ENCODE measurements at places on chromosomes 4 and X.

- no peak for DNase-seq
These were observed 148.7 kb downstream of the RELL1 start for GRCh38 chr4:37537484-37537883.

DNA sequence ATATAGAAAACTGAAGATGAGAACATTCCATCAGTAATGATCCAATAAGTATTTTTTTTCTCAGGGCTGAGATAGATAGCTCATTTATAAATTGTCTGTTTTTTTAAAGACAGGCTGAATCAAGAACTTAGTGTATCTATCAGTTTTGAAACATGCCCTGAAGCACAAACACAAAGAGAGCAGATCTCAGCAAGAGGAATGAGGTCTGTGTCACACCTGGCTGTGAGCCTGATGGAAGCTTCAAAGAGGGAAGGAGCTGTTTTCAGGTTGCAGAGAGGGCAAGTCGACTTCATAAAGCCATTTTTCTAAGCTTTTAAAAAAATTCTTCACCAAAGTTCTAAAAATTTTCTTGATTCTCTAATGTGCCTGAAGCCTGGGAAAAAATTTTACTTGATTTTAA, 434.9 kb downstream of the PDGFC start:
- DNase-seq, result no peak

DNA sequence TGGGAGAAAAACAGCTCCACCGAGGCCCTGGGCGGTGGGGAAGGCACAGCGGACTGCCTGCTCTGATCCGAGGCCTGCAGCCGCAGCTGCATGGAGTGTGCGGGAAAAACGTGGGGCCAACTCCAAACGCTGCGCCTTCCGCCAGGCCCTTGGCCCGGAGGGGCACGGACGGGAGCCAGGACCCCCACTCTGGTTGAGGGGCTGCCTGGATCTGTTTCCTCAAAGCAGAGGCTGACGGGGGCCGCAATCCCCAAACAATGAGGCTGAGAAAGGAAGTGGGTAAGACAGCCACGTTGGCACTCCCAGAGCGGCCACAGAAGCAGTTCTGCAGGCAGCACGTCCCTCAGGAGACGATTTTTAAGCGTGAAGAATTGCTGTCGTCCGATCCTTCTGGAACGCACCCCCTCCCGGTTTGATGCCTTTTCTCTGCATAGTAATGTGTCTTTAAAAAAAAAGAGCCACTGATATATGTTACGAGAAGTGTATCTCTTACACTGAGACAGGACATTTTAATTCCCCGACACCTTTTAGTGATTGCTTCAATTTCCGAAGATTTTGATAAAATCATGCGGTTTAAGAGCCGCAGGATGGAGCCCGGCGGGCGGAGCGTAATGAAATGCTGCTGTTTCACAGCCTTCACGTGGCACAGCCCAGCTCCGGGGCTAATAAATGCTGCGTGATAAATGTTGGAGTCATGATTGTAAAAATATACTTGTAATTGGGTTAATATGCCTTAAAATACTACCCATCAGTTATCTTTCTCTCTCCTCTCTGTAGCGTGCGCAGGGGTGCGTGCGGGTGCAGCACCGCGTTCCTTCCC, 85.7 kb downstream of the FAM53A start:
- no peak for DNase-seq

DNA sequence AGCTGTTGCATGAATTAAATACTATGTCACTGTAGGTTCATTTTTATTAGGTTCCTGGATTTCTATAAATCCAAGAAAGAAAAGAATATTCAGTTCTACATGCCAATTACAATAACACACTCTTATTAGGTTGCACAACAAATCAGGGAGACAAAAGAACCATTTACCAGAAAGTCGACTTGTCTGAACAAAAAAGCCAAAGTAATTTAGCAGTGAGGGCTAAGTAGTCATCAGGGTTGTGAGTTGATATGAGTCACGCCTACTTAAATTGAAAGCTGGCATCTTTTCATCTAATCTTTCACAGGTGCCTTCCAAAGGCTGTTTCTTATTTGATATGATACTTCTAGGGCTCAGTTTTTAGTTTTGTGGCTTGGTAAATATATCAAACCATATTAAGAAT, 25.4 kb upstream of the GNRHR start:
- DNase-seq, result no peak

- DNase-seq, result no peak
These were observed at the start of gene SH2D1A for GRCh38 chrX:124346117-124346876. TSS of gene SH2D1A (plus strand) at chrX:124346563. CDS start at chrX:124346643, 80 bp downstream.

- no peak for DNase-seq
These were observed 63.9 kb downstream of the FGFBP1 start for GRCh38 chr4:15874671-15875070.

DNA sequence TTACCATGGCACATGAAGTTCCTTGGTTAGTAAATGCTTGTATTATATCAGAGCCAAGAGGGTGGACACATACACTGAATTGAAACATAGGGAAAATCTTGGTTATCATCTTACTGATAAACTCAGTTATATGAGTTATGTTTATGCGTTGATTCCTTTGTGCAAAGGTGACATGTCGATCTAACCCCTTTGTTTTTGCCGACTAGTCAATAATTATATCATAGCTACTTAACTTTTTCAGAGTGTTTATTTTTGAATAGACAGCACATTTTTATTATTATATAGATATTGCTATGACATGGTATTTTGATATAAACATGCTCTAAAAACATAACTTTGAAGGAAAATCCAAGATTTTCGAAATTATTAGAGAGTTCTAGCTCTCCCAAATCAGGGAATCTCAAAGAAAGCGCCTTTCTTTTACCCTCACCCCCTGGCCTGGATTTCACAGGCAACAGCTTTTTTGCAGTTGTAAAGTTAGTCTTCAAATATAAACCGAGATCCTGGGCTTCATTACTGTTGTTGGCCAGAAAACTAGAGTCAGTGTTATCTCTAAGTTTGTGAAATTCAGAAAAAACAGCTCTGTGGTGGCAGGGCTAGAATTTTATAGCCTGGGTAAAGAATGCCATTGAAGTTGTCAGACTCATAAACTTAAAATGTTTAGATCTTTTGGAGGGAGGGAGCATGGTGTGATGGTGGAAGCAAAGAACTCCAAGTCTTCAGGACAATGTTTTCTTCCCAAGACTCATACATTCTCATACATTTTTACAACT, 45.8 kb upstream of the PITX2 start:
- DNase-seq, result no peak

DNA sequence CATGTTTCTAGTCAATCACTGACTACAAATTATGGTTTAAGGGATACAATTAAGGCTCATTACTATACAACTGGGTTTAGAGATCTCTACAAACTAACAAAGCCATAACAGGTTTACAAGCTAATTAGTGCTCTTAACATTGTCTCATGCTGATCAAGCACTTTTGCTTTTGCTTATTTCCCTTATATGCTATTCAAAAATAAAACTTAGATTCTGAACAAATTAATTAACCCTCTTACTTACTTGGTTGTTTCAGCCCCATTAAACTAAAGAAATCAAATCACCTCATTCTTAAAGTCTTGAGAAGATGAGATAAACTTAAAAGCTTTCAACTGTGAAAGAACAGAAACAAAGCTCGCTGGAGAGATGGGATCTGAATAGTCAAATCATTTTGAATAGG, 2024.5 kb upstream of the ADGRL3 start:
- DNase-seq, result no peak

GRCh38 chr4:107736037-107736436, 16.0 kb upstream of the PAPSS1 start:
- DNase-seq, result no peak

GRCh38 chr4:187550256-187550950, 445.2 kb upstream of the ZFP42 start:
- DNase-seq, result no peak

- DNase-seq, result no peak
These were observed 134.9 kb upstream of the VEGFC start for GRCh38 chr4:176927664-176928063.

GRCh38 chr4:102828497-102828808, 1.1 kb upstream of the UBE2D3 start:
- DNase-seq, result no peak

DNA sequence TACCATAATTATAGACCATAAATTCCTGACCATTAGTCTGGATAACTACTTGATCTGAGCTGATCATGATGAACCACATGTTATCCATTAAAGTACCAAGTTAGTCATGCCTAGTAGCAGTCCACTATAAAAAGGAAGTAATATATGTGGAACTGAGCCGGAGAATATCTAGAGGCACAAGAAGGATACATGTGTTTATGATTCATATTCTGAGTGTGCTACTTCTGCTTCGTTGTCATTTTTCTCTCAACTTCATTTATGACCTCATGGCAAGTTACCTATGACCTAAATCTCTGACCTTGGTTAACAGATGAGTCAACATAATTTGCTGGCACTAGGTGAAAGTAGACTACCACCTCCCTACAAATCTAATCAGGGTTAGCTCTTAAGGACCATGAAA, 56.5 kb upstream of the ANKRD17 start:
- DNase-seq, result no peak

All from dorsolateral prefrontal cortex (tissue), 122 donors.